ENCODE measurements at places on chromosomes 12 and 14. TPM values are rescaled to one million over a fixed set of nuclear protein-coding genes. Genes with fewer than 3 reads are reported as not detected.

USP44 gene
- 0.84 TPM for polyA plus RNA-seq

- DNase-seq, result no peak
Observed at GRCh38 chr14:52011523-52011922, 22.2 kb downstream of the RTRAF start.

CLMN gene
- 3.1 TPM for polyA plus RNA-seq

SELPLG gene
- 1.9 TPM for polyA plus RNA-seq

FIGNL2 gene
- polyA plus RNA-seq, result 0.18 TPM

GRCh38 chr14:101721111-101721510 lies 40.4 kb upstream of the PPP2R5C start:
- no peak for DNase-seq

DNA sequence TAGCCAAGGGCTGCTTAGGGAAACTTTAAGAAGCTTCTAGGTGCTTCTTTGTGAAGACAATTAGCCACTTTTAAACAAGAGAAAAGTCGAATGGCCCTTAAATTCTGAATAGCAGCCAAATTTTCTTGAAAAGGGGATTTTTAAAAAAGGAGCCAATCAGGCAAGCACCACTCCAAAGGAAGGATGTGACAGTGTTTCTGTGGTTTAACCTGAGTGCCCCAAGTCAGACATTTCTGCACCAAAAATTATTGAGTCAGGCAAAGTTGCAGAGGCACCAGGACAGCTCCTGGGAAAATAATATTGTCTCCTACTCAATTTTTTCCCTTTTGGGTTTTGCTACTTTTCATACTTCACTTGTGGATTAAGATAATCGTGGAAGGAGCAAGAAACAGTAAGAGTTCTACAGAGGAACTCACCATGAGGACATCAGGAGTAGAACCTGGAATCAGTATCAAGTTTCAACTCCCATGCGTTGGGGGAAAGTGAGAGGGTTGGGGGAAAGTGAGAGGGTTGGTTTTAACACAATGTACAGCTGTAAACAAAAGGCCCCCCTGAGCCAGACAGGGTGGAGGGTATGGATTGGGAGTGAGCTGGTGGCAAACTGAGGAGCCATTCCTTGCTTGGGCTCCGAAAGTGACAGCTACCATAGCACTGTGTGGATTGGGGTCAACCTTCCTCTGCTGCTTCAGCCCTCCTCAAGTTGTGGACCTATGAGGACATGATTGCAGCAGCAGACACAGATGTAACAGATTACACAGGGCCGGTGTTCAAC lies 90.8 kb downstream of the SLC38A1 start:
- no peak for DNase-seq

RD3L gene
- 39.6 TPM for polyA plus RNA-seq

MDM2 gene
- 19.6 TPM for polyA plus RNA-seq

Measured in right cardiac atrium (tissue), 5 donors.